ENCODE measurements at places on chromosomes 3 and 15.

GRCh38 chr15:40584191-40584590, 9.9 kb upstream of the KNL1 start:
- DNase-seq: no peak

DNA sequence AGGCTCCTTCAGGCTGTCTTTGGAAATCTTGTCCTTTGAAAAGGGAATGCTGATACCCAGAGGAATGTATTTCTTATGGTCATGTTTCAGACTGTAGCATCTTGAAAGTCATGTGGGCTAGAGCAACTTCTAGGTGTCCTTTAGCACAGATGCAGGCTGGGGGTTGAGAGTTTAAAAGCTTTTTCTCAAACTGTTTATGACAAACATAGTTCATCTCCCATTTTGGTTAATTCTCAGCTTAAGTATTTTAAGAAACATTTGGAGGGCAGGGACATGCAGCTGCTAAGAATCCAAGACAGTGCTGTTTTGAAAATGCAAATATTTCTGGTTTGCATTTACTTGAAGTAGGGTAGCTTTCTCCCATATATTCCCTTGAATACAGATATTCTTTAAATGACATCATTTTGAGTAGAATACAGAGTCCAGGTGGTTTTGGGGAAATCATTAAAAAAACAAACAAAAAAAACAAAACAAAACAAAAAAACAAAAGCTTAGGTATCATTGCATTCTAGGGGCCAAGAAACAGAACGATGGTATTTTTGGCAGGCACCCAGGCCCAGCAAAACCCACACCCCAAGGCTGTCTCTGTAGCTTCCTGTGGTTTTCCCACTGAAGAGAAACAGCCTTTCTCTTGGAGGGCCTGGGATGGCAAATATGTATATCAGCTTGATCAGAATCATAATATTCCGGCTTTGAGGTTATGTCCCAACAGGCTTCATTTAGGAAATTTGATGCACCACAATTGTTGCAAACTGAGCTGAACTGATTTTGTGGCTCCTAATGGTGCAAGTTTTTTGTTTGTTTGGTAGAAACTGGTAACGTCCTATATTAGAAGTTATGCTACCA, 120.0 kb downstream of the ATG7 start:
- no peak for DNase-seq

DNA sequence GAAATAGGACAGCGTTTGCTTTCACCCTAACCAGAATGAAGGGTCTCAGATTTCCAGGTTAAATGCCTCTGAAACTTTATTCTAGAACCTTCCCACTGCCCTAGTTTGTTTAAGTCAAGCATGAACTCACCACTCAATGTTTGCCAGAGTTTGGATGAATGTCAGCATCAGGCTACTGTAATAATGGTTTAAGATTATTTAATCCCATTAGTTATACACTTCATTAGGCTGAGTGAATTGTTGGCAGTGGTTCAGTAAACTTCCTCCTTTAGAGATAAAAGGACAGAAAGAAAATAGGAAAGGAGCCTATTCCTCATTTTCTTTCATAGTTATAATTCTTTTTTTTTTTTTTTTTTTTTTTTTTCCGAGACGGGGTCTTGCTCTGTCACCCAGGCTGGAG, 401.9 kb upstream of the TPRG1 start:
- DNase-seq: no peak

DNA sequence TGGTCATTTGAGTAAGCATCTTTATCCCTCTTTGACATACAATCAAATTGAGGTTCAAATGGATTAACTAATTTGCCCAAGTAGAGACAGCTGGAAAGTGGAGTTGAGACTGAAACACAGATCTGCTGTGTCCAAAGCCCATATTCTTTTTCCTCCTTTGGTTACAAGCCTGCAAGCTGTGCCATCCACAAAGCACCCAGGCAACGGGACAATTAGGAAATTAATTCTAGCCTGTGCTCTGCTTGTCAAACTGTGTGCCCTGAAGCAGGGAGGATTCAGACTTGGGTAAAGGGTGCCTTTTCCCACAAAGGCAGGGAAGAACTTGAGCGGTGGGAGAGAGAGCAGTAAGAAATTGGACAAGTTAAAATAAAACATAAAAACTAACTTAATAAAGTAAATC, 127.9 kb downstream of the DTWD1 start:
- DNase-seq: no peak

DNA sequence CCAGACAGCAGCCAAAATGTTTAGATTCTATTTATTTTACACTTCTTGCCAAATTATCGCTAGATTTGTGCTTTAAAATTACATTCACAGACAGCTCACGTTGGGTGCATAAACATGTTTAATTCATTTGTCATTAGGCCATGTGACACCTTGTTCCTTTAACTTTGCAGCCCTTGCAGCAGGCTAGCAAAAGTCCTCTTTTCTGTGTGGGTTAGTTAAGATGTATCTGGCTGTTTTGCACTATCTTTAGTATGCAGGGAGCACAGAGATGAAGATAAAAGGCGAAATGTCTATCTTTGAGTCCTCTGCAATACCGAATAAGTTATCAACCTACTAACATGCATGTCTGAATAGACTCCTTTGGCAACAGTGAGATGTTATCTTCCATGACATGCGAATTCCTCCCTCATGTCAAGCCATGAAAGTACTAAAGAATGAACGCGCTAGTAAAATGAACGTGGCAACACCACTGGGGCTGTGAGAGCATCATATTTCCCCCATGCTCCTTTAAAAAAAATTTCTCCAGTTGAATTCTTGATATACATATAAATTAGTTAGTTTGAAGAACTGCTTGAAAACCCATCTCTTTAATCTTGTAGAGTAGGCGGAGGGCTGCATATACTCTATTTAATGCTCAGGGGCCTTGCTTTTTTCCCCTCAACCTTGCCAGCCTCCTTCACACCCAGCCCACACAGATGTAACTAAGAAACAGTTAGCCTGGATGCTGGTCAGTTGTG, 620.4 kb upstream of the NR2F2 start:
- no peak for DNase-seq

GRCh38 chr3:39808467-39809180, 785 bp upstream of the MYRIP start:
- DNase-seq: no peak

GRCh38 chr3:86073799-86074198, 917.1 kb downstream of the VGLL3 start:
- DNase-seq: no peak

DNA sequence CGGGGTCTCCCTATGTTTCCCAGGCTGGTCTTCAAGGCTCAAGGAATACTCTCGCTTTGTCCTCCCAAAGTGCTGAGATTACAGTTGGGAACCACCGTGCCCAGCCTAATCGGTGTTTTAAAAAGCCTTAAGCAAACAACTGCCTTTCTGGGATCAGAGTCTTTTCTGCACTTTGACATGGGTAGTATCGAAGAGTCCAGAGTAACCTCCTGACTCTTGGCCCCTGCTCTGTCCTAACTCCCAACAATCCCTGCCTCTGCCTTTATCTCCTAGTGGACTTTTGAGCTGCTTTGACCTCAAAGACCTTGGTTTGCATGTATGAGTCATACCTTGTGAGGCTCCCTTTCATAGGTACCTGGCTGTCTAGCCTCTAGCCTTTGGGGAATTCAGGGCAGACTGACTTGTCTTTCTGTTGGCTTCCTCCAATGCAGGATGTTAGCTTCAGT, 21.0 kb upstream of the HACD2 start:
- DNase-seq: no peak

- no peak for DNase-seq
Observed at GRCh38 chr3:98903099-98903498, 1.6 kb upstream of the DCBLD2 start.

All from effector memory CD8-positive, alpha-beta T cell (primary cell).